ENCODE measurements at places on chromosomes 5 and 9.

DNA sequence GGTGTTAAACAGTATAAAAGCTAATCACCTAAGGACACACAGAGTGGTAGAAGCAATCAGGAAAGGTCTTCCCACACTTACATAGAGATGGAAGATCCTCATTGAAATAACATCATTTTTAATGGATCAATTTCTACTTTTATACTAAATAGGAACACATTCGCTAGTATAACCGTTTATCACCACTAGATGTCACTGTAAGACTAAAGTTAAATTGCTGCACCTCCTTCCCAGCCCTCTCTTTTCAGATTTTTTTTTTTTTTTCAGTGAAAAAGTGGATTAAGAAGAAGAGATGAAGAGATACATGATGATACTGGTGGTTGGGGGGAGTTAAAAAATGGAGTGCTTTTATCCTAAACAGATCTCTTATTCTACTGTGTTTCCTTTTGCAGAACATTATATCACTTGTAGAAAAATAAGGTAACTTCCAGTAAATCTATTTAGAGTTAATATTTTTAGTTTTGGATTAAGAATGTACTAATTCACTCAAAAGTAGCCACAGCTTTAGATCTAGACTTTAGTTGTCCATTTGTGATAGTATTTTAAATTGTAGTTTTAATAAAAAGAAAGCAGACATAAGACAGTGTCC is 116.9 kb upstream of the ARRDC3 start:
- no peak for DNase-seq

DNA sequence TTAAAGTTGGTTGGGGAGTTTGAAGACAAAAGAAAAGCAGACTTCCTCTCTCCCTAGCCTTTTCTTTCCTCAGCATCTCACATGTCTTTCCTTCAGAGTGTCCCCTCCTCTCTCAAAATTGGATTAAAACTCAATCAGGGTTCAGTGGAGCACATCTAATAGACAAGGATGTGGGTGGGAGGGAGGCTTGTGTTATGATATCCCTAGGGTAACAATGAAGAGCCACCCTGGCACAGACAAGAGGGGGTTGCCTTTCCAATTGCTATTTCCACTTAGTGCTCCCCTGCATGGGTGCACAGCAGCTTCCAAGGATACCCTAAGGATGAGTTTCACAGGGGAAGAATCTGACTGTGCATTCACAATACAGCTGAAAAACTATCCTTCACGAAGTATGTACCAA is 585.2 kb upstream of the C9orf72 start:
- DNase-seq, result no peak

DNA sequence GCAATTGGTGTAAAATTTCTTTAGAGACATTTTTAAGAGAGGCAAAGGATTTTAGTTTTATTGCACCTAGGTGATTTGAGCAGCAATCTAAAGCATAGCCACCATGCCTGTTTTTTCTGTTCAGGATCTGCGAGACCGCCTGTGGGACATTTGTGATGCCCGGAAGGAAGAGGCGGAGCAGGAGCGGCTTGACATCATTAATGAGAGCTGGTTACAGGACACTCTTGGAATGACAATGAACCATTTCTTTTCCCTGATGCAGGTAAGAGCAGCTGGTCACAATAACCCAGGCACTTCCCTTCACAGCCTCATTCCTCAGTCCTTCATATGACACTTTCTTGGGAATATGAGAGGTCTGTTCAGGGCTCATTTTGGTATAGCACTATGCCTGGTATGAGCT is 103.2 kb upstream of the IL7R start:
- no peak for DNase-seq

- DNase-seq, result no peak
Measured at GRCh38 chr9:61665330-61665751, 475.5 kb downstream of the SPATA31A7 start.

DNA sequence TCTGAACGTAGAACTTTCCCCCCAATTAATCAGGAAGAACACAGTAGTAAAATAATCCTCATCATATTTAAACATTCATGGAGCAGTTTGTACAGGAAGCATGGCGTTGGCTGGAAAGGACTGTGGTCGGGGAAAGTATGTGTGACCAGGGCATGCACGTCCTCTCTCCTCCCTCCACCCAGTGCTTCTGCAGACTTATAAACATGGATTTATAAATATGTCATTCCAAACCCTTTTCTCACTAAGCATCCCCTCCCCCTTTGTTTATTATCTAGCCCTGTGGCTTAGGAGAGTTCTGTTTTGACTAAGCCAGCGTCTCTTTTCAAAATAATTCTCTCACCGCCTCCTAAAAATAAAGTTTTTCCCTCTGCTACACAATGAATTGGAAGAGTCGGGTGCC is 70.4 kb upstream of the DAP start:
- DNase-seq, result no peak

- DNase-seq, result no peak
Measured at GRCh38 chr9:34171753-34172535, 6.9 kb upstream of the UBAP1 start.

DNA sequence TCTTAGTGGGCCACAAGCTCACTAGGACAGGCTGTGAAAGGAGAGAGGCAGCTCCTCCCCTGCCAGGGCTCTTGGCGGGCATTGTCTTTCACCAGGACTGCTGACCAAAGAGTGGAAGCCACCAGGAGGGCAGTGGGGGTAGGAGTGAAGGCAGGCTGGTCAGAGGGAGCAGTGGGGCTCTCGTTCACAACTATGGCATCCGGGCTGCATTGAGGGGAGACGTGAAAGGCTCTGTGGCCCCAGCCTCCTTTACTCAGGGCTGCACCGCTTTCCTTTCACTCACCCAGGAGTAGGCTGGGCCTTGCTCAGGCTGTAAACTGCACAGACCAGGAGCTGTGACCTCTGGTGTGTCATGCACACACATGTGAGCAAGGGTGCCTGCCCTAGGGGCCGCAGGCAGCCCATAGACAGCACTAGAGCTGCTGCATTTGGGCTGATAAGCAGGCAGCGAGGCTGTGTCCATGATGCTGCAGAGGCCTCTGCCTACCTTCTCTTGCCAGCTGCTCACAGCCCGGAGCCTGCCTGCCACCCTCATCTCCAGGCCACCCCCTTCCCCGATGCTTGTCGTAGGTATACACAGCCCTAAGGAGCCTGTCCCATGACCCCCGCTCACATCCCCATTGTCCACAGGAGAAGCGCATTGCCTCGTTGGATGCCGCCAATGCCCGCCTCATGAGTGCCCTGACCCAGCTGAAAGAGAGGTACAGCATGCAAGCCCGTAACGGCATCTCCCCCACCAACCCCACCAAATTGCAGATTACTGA is 130.4 kb downstream of the DAB2IP start:
- DNase-seq, result no peak

DNA sequence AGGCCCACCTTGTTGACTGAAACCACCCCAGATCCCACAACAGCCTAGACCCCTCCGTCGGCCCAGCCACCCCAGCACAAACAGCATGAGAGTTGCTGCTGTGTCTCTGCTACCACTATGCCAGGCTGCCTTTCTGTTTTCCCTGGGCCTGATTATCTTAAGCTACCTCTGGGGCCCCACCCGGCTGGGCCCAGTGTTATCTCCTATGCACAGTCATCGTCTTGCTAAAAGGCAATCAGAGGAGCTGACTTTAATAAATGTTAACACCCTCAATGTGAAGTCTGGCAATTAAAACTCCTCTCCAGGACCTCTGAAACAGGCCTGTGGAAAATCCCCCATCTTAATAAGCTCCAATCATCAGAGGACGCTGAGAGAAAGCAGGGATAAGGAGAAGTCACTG is 144.9 kb downstream of the FAM114A2 start:
- no peak for DNase-seq

DNA sequence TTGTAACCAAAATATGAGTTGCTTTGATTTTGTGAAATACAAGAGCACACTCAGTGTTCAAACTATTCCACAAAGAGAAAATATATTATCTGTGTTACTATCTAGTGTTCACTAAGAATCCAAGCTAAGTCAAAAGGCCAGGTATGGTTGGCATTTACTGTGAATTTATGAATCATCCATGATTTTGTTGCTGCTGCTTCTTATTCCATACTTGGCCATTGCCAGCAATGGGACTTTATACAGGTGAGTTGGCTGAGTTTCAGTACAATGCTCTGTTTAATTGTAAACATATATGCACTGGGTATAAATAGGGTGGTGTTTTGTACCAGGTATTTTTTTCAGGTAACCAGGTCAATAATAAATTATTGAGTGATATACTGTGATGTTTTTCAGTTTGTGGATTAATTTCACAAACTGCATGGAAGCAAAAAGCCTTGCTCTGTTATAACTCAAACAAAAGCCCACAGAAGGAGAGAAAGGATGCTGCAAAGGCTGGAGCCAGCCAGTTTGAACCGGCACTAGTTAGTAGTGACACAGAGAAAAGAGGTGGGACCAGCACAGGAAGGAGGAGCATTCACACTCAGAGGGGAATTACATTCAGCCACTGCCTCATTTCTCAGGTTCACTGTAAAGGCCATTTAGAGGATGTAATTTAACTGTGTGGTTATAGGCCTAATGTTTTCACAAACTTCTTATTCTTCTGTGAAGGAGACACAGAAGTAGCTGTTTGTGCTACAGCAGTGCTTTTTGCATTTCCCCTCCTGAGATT is 381.8 kb downstream of the ADGRV1 start:
- DNase-seq, result no peak

DNA sequence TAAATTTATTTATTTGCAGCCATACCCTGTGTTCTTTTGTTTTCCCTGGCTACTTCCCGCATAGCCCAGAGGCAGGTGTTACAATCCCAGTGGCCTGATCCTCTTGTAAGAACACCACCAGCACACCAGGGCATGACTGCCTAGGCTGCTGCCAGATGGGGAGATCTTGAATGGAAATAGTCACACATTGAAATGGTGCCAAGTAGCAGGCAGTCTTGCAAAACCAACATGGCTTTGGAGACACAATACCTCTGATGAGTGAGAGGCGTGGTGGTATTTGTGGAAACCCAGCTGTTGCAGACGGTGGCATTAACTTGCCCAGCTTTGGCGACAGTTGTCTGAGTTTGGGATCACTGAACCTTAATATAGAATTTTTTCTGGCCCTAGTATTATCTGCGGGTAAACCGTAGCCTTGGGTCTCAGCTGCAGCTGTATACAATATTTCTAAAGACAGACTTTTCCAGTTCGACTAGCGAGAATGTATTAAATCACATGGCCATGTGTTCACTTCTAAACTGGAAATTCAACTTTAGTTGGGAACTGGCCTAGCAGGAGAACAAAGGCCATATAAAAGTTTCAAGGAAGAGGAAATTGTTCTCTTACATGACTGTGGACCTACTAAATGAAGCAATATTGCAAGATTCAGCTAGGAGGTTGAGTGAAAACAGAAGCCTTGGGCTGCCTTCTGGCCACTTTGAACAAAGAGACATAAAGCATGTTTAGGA is 277.0 kb downstream of the SMARCA2 start:
- no peak for DNase-seq

- no peak for DNase-seq
Measured at GRCh38 chr5:131947445-131947844, 2.0 kb upstream of the MEIKIN start.

GRCh38 chr5:141945511-141946051 is 12.4 kb downstream of the PCDH12 start:
- no peak for DNase-seq

- DNase-seq, result no peak
Measured at GRCh38 chr5:174371600-174372094, 326.1 kb downstream of the NSG2 start.

- DNase-seq, result no peak
Measured at GRCh38 chr9:95585824-95586223, 69.1 kb upstream of the PTCH1 start.

DNA sequence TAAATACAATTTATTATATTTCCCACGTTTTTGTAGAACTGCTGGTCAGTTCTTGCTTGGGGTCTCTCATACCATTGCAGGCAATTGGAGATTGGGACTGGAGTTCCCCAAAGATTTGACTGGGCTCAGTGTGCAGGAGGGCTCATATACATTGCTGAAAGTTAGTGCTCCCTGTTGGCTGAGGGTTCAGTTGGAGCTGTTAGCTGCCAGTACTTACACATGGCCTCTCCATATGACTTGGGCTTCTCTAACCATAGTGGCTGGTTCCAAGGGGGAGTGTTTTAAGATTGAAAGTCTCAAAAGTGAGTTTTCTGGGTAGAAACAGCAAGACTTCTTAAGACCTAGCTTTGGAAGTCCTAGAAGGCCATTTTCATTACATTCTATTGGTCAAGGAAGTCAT is 102.9 kb downstream of the MAN2A1 start:
- no peak for DNase-seq

DNA sequence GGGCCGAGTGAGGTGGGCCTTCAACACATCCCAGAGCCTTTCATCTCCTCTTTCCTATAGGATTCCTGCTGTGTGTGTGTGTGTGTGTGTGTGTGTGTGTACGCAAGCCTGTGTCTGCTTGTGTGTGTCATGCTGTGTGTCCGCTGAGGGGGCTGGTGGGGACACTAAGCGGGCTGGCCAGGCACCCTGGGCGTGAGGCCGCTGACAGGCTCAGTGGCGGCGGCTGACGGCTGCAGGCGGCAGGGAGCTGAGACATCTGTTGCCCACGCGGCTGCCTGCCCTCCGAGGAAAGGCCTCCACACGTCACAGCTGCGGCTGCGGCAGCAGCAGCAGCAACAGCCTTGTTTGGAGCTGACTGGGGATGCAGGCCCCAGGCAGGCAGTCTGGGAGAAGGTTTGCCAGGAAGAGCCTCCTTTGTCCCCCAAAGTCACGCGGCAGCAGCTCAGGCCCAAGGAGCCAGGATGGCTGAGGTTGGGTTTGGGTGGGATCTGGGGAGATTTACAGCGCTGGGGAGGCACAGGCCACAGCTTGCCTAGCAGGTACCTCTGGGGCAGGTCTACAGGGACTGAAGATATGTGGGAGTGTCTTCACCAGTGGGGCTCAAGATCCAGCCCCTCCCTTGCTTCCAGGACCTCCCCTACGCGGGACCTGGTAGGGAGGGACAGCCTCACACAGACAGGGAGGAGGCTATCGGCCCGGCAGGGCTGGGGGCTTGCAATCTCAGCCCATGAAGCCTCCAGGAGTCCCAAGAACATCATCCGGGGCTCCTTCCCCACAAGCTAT is 1.8 kb downstream of the PDLIM4 start:
- no peak for DNase-seq

DNA sequence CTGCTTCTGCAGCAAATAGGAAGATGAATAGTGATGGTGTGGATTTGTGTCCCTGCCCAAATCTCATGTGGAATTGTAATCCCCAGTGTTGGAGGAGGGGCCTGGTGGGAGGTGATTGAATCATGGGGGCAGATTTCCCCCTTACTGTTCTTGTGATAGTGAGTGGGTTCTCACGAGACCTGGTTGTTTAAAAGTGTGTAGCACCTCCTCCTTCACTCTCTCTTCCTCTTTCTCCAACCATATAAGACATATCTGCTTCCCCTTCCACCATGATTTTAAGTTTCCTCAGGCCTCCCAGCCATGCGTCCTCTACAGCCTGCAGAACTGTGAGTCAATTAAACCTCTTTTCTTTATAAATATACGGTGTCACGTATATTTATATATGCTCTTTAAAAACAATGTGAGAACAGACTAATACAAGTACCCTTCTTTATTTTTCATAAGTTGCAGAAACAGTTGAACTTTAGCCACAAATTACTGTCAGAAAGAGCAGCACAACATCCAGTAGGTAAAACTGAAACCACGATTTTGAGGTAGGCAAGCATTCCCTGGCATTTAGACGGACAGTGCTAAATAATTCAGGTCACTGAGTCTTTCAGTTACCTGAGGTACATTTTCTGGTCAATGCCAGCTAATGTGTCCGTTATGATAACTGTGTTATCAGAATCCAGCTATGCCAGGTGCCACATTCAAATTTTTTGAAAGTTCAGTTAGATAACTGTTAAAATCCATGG is 79.3 kb upstream of the SPEF2 start:
- DNase-seq, result no peak

GRCh38 chr5:172640822-172641358 is at the start of gene NEURL1B:
TSS of gene NEURL1B (plus strand) at chr5:172641263. CDS start at chr5:172641407, 144 bp downstream.
- no peak for DNase-seq

- DNase-seq, result no peak
Measured at GRCh38 chr5:166058660-166059059, 2232.8 kb upstream of the WWC1 start.

All from stimulated activated CD4-positive, alpha-beta T cell treated with anti-CD3 and anti-CD28 coated beads, TNF-alpha, amount 100 ng/mL, for 1 hour (primary cell).